ENCODE measurements at places on chromosomes 1 and 21.

- DNase-seq, result no peak
Observed at GRCh38 chr1:181443231-181443853, 40.0 kb upstream of the CACNA1E start.

GRCh38 chr1:190147616-190148015, 330.0 kb downstream of the BRINP3 start:
- DNase-seq, result no peak

- no peak for DNase-seq
Observed at GRCh38 chr1:151975311-151976014, 18.2 kb downstream of the S100A10 start.

GRCh38 chr1:154955039-154955717, 721 bp downstream of the PBXIP1 start:
- DNase-seq, result peak; percentile 88

GRCh38 chr1:205772607-205773032, 2.7 kb downstream of the RAB29 start:
- DNase-seq, result no peak

DNA sequence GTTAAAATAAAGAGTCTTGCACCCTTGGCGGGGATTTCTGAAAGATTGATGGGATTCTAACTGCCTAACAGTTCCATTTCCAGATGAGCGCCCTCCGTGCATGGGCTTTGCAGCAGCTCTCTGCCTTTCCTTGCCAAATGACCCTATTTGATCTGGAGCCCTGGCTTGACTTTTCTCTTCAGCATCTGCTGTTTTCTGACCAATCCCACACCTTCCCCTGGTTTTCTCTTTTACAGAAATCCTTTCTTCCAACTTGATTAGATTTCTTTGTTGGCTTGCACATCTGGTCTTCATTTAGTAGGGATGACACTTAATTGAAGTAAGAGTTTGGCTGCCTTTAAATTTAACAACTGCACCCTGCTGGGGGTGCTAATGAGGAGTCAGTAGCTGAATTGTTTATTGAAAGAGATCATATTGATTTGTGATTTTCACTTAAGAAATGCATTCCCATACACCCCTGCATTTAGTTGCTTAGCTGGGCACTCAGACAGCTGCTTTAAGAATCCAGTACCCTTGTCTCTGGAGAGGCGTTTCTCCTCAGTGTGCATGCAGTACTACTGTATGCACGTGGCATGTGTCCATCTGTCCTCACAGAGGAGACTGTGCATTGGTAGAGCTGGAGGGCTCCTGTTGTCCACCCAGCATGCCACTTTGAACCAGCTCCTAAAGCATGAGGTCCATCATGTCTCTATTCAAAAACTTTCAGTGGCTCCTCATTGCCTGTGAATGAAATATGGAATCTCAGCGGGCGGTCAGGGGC, 99.7 kb downstream of the NOS1AP start:
- no peak for DNase-seq

- DNase-seq, result no peak
Observed at GRCh38 chr1:51061231-51061918, 40.7 kb upstream of the C1orf185 start.

GRCh38 chr1:98196012-98196411, 275.2 kb upstream of the DPYD start:
- DNase-seq, result no peak

GRCh38 chr1:21090463-21090862, 86.2 kb downstream of the EIF4G3 start:
- no peak for DNase-seq

DNA sequence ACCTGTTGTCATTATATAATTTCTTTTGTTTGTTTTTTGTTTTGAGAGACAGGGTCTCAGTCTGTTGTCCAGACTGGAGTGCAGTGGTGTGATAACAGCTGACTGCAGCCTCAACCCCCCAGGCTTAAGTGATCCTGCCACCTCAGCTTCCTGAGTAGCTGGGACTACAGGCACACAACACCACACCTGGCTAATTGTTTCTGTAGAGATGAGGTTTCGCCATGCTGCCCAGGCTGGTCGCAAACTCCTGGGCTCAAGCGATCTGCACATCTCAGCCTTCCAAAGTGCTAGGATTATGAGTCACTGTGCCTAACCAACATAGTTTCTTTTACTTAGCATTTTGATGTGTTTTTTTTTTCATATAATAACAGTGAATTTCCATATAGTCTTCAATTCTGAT, 50.4 kb upstream of the FCRL4 start:
- no peak for DNase-seq

GRCh38 chr1:172442843-172443565, 865 bp downstream of the PIGC start:
- DNase-seq, result no peak

- DNase-seq, result no peak
Observed at GRCh38 chr1:110529011-110529410, 10.0 kb upstream of the KCNA10 start.

- no peak for DNase-seq
Observed at GRCh38 chr1:56266359-56266758, 313.0 kb downstream of the PLPP3 start.

- no peak for DNase-seq
Observed at GRCh38 chr1:41363591-41364320, 2.5 kb downstream of the FOXO6 start.

DNA sequence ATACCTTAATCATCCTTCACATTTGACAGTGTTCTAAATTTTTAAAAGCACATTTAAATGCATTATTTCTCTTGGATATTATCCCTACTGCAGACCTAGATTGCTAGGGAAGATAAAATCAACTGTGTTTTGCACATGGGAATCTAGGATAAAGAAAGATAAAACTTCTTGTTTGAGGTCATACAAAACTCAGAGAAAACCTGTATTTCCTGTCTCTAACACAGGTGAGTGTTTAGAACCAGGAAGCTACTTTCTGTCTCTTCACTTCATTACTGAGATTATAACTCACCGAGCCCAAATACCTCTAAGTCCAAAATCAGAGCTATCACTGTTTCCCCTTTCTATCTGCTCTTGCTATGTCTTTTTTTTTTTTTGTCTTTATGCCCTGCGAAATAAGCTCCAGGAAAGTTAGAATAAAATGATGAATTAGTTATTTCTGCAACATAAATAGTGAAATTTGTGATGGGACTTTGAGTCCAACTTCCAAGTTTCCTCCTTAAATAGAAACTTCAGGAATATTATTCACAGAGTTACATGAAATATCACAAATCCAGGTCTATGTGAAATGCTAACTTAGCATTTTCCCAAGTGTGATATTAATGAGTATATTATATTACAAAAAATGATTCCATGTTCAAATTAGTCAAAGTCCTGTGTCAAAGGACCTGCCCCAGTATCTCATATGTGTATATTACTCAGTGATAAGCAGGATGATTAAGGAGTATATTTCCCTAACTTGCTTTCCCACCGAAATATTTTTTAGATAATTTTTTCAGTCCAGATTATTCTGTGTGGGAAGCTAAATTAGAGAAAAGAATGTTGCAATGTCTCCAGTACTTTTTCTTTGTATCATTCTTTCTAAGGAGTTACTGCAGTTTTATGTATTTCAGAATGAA, 226.4 kb downstream of the PLA2G4A start:
- no peak for DNase-seq

- DNase-seq, result no peak
Observed at GRCh38 chr1:67834246-67834877, 1.1 kb upstream of the GNG12 start.

DNA sequence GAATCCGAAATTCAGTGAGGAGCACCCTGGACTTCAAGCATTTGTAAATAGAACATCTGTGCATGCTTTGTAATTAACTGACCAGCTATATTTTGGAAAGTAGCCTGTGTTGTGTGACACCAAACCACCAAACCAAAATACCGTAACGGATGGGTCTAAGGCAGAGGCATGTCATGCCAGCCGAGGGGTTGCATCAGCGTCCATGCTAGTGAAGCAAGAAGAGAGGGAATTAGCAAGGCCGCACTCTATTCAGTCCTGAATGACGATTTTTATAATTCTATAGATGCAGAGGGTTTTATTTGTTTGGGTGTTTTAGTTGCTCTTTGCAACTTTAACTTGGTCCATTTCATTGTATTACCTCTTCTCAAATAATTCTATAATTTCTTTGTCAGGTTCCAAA, 116.8 kb upstream of the SMYD2 start:
- no peak for DNase-seq

DNA sequence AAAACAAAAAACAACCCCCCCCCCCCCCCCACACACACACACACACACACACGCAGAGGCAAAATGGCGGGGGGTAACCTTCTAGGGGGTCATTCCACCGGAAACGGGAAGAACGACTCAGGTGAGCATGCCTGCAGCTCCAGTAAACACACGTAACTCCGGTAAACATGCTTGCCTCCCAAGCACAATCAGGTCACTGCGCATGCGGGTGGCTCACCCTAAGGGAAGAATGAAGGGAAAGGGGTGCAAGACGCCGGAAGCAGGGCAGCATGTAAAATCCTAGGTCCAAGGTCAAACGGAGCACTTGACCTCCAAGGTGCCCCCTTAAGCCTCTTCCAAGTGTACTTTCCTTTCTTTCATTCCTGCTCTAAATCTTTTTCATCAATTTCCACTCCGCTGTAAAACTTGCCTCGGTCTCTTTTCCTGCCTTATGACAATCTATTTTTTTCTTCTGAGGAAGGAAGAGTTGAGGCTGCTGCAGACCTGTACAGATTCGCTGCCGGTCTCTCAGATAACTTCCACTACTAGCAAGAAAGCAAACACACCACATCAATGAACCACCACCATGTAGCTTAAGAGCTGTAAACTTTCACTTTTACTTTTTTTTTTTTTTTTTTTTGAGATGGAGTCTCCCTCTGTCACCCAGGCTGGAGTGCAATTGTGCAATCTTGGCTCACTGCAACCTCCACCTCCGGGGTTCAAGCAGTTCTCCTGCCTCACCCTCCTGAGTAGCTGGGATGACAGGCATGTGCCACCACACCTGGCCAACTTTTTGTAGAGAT, 21.0 kb upstream of the CBR3 start:
- no peak for DNase-seq

DNA sequence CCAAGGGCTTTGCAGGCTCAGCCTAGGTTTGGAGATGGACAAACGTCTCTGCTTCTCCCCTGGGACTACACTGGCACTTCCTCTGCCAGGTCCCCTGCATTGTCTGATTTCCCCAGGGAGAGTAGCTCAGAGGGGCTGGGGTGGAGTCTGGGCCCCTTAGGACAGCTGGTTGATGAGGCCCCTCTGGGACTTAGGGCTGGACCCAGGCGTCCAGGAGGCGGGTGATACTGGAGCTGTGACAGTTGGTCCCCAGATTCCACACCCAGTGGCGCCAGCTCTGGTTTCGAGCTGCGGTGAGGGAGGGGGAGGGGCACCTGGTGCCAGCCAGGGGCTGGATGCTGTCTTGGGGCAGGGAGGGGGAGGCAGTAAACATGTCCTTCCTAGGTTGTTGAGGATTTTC, 7.4 kb upstream of the MEX3A start:
- DNase-seq, result no peak

DNA sequence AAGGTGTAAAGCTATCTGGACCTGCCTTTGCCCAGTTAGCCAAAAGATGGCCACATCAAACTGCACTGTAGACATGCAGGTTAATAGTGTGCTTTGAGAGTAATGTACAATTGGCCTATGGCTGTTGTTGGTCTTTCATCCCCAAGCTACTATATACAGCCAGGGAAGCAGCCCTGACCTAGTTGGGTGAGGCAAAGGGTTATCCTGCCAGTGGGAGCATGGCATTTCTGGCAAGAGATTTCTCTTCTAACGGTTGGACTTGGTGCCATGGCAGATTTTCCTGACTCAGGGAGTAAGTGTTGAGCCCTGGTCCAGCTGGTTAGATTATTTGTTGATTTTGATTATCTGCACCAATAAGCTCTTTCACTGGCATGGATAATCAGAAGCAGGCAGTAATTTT, 119.8 kb downstream of the SDCCAG8 start:
- DNase-seq, result no peak

- DNase-seq, result no peak
Observed at GRCh38 chr1:27609210-27609555, 5.2 kb upstream of the AHDC1 start.

- no peak for DNase-seq
Observed at GRCh38 chr1:102821707-102822106, 286.6 kb downstream of the COL11A1 start.

DNA sequence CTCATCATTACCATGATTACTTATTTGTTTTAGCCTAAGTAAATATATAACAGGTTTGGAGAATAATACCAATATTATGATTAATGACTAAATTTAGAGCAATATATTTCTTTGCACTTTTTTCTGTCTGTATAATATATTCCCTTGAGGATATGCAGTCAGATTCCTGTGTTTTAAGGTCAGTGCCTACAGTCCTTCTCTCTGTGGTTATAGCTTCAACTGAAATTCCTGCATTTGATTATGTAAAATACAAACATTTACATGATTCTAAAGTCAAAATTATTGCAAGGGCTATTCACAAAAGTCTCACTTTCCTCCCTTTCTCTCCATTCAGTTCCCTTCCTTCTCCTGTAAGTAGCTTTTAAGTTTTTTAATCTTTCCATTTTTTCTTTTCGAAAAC, 142.9 kb upstream of the COL6A1 start:
- no peak for DNase-seq

DNA sequence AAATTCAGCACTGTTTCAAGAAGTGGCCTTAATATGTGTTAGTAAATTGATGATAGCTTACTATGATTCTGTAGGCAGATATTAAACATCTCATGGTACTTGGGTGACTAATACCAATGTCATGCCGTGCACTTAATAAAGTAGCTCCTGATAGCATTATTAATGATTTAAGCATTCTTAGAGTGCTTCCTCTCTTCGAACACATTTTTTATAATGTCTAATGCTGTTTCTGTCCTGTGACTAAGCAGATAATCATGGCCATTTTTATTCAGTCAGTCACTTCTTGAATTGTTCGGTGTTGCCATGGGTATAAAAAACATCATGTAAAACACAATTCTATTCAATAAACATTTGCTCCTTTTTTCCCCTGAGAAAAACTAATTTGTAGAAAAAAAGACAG, 804.6 kb upstream of the ADGRL4 start:
- DNase-seq, result no peak

- no peak for DNase-seq
Observed at GRCh38 chr1:32361308-32361673, 994 bp downstream of the FAM229A start.

GRCh38 chr1:29836651-29837646, 600.6 kb downstream of the PTPRU start:
- no peak for DNase-seq

DNA sequence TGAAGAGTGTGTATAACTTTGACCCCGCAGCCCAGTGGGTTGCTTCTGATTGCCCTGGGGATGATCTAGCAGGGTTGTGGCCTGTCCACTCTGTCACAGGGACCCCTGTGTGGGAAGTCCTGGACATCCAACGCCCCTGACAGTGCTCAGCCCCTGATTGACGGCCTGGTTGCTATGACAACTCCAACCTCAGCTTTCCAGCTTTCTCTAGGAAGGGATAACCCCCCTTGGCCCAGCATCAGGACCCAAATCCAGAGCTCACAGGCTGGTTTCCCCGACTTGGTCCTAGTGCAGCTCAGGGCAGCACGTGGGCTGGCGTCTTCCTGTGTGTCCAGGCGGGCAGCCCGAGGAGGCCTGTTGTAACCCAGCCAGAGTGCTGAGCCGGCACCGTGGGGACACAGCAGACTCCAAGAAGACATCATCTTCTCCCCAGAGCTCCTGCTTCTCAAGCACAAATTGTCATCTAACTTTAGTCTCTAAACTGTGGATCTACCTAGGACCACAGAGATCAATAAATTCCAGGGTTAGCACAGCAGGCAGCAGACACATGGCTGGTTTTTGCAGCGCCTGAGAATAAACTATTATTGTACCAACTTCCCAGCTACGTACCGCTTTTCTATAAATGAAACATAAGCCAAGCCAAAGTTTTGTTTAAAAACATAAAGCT, 18.9 kb upstream of the PDXK start:
- no peak for DNase-seq
